ELR (cell line): ENCODE measurements at places on chromosomes 1 and 21.

DNA sequence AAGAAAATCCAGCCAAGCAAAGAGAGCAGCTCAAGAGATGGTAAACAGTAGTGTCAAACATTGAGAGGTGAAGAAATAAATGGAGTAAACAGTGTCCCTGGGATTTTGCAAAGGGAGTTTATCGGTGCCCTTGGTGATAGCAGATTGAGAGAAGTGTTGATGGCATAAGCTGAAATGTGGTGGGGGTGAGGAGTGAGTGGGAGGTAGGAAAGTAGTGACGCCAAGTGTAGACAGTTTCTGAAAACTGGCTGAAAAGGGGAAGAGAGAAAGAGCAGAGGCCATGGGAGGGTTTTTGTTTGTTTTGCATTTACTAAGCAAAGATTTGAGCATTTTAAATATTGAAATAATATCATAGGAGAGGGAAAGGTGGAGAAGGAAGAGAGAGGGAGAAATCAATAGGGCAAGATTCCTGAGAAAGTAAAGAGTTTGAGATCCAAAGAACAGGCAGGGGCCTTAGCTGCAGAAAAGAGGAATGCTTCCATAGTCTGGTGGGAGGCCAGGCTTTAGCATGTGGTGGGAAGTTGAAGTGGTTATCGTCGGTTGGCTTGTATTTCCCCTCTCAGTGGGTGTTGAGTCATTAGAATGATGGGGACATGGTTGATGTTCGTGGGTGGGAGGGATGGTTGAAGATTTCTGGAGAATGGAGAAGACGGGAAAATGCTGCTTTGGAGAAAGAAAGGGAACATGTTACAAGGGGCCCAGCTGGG, 26.8 kb upstream of the RASAL2 start:
- DNase-seq: no peak

- DNase-seq: no peak
These were observed 34.2 kb downstream of the KCNQ4 start for GRCh38 chr1:40817791-40818263.

DNA sequence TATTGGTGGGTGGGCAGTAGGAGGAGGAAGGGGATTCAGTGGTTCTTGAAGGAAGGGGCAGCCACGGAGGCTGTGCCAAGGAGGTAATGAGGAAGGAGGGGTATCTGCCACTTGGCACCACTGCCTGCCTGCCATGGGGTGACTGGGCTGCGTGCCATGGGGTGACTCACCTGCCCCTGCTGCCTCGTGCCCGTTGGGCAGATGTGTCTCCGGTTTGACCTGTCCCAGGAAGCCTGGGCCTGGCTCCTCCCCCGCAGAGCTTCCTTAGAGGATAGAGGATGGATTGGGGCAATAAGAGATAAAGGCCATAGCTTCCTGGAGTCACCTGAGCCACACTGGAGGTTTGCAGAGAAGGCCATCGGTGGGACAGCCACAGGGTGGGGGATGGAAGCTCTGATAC, 1.7 kb downstream of the PADI3 start:
- DNase-seq: peak; percentile 46

DNA sequence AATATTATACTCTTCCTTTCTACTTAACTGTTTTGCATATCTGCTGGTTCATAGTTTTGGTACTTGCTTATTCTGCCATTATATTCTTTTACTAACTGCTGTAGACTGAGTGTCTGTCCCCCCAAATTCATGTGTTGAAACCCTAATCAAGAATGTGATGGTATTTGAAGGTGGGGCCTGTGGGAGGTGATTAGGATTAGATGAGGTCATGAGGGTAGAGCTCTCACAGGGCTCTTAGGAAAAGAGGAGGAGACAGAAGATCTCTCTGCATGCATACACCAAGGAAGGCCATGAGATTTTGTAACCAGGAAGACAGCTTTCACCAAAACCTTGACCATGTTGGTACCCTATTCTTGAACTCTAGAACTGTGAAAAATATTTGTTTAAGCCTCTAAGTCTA, 354.1 kb upstream of the B3GALT2 start:
- DNase-seq: no peak

GRCh38 chr1:199931666-199932377, 95.7 kb upstream of the NR5A2 start:
- peak; percentile 27 for DNase-seq

DNA sequence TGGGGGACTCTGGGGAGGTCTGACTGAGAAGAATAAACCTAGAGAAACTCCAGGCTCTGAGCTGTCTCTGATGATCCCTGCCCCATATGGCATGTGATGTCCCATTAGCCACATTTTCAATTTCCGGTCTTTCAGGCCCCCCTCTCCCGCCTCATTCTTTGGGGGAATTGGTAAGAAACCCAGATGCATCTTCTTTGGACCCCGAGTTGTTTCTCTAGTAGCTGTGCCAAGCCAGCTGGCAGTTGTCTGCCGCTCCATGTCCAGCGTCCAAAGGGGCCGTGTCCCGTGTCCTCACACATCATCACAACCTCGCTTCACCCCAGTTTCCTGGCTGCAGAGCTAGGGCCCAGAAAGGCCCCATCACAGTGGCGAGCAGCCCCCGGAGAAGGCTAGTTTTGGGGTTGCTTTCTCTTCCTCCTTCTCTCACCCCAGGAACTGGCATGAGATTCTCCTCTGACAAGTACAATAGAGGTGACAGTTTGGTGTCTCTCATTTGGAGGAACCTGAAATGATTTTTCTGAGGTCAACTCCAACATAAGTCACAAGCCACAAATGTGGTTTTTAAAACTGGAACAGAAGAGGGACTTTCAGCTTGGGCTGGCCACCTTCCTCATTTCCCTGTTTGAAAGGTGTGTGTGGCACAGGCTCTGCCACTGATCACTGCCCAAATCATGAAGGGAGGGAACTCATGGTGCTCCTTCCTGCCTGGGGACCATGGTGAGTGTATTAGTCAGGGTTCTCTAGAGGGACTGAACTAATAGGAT, 6.4 kb upstream of the GPR157 start:
- no peak for DNase-seq

DNA sequence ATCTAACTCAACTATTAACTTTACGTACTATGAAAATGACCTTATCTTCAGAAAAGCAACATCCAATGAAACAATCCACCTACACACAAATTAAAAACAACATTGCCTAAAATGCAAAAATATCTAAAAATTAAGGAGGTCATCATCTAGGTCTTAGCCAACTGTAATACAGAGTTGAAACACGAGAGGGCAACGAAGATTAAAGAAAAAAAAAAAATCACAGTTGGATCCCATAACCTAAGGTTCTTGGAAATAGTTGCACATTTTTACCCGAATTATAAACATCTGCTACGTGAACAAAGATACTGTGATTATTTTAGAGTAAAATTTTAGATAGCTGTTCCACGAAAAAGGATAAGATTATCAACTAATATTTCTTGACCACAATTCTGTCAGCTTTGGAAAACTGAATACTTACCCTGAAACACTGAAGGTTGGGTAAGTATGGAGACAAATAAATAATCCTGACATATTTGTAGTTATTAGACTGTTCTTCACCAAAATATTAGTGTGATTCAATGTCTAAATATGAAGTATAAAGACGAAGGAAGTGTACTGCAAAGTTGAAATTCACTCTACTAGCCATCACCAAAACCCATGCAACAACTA, 88.0 kb upstream of the AK4 start:
- DNase-seq: peak; percentile 64

DNA sequence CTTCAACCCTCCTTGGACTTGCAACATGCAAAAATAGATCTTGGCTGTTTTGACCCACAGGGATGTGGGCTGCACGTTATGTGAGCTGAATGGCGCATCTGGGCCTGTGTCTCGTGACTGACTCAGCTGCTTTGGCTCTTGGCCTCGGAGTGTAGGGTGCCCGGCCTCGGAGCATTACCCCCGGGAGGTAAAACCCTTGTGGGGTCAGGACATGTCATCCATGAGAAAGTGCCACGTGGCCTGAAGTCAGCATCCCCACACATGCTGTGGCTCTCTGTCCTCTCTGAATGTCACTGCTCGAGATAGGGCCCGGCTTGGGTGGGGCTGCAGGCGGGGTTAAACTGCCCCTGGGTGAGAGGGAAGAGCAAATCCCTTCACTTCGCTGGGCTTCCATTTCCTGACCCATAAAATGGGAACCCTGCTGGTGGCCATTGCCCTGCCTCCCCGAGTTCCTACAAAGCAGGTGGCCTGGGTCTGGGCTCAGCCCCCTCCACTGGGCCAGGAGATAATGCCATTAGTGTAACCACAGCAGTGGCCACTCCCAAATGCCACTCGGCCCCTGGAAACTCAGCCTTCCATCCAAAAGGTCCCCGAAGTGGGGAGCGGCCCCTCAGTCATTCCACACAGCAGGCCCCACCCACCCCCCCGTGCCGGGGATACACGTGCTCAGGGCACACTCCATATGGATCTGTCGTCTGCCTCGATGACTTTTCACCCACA, 22.8 kb upstream of the TSPEAR start:
- DNase-seq: no peak

GRCh38 chr1:153816283-153816889, 41.2 kb downstream of the SLC27A3 start:
- no peak for DNase-seq

- no peak for DNase-seq
These were observed 25.9 kb downstream of the IGFN1 start for GRCh38 chr1:201216395-201217085.

GRCh38 chr1:90317628-90318027, 322.7 kb downstream of the ZNF326 start:
- no peak for DNase-seq

DNA sequence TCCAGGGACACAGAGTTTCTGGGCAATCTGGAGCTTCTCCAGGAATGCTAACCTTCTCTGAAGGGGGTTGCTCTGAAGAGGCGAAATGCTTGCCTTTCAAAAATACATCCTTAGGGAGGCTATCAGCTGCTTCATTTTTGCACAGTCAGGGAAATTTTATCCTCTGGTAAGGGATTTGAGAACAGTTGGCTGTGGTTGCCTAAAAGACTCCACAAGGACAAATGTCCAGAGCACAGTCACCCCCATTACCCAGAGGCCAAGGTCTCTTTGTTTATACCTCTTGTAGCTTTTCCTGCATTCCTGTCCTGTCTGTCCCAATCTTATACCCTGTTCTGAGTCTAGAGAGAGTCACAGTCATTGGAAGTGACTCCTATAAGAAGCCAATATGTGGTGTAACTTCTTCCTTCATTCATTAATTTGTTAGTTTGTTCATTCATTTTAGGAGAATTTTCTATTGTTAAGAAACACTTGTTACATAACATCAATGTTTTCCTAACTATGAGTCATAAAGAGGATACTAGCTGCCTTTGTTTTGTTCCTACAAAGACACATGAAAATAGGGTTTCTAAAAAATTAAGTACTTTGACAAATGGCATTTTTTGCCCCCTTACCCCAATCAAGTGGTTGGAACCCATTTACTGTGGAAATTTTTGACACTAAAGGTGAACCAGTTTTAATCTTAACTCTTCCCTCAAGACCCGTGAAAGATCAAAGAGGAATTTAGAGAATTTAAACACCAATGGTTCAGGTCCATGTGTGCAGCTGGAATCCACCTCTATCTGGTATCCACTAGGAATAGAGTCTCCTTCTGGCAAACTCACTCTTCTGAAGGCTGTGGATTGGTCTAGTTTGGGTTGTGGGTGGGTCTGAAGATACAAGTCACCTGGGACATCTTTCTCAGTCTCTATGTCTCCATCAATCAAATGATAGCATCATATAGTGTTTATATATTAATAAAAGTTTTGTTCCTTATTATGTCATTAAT, 47.1 kb downstream of the GPR88 start:
- DNase-seq: peak; percentile 58

DNA sequence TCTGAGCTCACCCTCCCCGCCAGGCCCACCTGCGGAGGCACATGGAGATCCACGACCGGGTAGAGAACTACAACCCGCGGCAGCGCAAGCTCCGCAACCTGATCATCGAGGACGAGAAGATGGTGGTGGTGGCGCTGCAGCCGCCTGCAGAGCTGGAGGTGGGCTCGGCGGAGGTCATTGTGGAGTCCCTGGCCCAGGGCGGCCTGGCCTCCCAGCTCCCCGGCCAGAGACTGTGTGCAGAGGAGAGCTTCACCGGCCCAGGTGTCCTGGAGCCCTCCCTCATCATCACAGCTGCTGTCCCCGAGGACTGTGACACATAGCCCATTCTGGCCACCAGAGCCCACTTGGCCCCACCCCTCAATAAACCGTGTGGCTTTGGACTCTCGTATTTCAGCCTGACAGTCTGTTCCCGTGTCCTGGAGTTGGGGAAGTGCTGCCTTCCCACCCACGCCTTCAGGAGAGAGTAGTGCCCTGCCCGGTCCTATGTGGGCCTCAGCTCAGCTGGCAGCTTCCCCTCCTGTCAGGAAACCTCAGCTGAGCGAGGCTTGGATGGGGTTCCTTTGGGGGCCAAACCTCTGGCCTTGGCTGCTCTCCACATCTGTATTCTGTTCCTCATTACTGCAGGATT, 9.2 kb downstream of the ZBTB48 start:
- no peak for DNase-seq

DNA sequence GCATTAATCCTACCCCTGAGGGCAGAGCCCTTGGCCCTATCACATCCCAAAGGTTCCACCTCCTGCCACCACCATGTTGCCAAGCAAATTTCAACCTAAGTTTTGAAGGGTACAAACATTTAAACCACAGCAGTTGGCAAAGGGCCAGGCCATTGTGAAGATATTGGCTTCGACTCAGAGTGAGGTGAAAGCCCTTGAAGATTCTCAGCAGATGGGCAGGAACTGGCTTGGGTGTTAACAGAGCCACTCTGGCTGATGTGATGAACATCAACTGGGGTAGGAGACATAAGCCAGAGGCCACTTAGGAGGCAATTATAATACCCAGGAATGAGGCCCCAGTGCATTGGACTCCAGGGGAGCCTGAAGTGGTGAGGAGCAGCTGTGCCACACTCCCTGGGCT, 207.7 kb upstream of the KAZN start:
- no peak for DNase-seq

- peak; percentile 43 for DNase-seq
These were observed 29.0 kb downstream of the MRPL39 start for GRCh38 chr21:25578056-25578961.

- DNase-seq: no peak
These were observed 5.4 kb upstream of the PRELP start for GRCh38 chr1:203470240-203470639.

DNA sequence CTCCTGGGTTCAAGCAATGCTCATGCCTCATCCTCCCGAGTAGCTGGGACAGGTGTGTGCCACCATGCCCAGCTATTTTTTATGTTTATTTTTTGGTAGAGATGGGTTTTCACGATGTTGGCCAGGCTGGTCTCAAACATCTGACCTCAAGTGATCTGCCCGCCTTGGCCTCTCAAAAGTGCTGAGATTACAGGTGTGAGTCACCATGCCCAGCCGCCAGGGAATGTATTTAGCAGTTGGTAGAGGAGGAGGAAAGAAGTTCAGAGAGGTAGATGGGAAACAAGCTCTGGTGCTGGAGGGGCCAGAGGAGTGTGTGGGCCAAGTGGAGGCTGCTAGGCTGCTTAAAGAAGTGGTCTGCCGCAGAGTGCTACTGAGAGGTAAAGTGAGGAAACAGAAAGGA, 6.0 kb downstream of the DOP1B start:
- DNase-seq: no peak
